H9 (cell line): ENCODE measurements at places on chromosomes 4 and X. TPM values are rescaled to one million over a fixed set of nuclear protein-coding genes. Genes with fewer than 3 reads are reported as not detected.

Gene SOD3
- total RNA-seq, result 2.9 and 3.3 TPM in 2 replicates

Gene EDA
- total RNA-seq, result 7.7 and 8.1 TPM in 2 replicates

Gene ADH6
- total RNA-seq, result not detected in 2 replicates

Gene PABPC1L2A
- 0.35 and 0.52 TPM in 2 replicates for total RNA-seq

Gene SPACA5
- not detected in 2 replicates for total RNA-seq

Gene HSFX2
- not detected in 2 replicates for total RNA-seq

Gene INPP4B
- 0.07 TPM in 2 replicates for total RNA-seq

Gene H2BW2
- total RNA-seq, result not detected in 2 replicates

Gene SUPT20HL2
- not detected in 2 replicates for total RNA-seq

Gene NPY2R
- total RNA-seq, result 0.09 TPM in 1 of 2 replicates, not detected in the other
